ENCODE measurements at places on chromosomes 13 and 19.

- DNase-seq, result no peak
Observed at GRCh38 chr13:102721800-102722231, 27.0 kb upstream of the METTL21C start.

GRCh38 chr19:32387701-32388392 lies 17.7 kb upstream of the DPY19L3 start:
- no peak for DNase-seq

DNA sequence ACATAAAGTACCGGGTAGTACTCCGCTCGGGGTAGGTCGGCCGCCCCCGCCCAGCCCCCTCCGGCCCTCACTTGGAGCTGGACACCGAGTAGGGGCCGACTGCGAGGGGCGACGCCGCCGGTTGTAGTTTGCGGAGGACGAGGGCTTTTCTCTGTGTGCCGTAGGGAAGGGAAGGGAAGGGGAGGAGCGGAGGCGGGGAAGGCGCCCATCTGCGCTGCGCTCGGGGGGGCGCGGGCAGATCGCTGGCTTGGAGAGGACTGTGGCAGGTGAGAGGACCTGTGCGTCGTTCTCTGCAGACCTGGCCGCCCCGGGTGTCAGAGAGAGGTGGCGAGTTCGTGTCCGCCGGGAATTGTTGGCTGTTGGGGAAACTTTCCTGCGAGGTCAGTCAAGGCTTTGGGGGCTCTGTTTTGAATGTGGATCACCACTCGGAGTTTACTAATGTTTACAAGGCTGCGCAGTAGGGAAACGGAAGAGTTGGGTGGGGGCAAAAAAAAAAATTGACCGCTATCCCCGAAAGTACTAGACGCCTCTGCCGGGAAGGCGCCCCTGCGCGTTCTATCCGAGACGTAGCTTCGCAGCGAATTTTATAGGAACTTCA lies 1.4 kb downstream of the ING1 start:
- peak; percentile 35 for DNase-seq

DNA sequence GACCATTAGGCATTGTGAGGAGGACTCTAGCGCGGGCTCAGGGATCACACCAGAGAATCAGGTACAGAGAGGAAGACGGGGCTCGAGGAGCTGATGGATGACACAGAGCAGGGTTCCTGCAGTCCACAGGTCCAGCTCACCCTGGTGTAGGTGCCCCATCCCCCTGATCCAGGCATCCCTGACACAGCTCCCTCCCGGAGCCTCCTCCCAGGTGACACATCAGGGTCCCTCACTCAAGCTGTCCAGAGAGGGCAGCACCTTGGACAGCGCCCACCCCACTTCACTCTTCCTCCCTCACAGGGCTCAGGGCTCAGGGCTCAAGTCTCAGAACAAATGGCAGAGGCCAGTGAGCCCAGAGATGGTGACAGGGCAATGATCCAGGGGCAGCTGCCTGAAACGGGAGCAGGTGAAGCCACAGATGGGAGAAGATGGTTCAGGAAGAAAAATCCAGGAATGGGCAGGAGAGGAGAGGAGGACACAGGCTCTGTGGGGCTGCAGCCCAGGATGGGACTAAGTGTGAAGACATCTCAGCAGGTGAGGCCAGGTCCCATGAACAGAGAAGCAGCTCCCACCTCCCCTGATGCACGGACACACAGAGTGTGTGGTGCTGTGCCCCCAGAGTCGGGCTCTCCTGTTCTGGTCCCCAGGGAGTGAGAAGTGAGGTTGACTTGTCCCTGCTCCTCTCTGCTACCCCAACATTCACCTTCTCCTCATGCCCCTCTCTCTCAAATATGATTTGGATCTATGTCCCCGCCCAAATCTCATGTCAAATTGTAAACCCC lies 2.8 kb upstream of the CEACAM5 start:
- DNase-seq, result no peak

DNA sequence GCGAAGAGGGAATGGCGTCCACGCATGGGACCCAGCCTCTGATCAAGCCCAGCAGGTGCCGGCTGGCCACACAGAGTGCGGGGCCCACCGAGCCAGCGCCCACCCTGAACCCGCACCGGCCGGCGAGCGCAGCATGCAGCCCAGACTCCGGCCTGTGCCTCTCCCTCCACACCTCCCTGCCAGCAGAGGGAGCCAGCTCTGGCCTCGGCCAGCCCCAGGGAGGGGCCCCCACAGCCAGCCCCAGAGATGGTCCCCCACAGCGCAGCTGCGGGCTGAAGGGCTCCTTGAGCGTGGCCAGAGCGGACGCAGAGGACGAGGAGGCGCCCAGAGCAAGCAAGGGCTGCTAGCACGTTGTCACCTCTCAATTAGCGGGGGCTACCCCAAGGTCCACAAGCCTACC lies 904.5 kb downstream of the SLITRK6 start:
- no peak for DNase-seq

DNA sequence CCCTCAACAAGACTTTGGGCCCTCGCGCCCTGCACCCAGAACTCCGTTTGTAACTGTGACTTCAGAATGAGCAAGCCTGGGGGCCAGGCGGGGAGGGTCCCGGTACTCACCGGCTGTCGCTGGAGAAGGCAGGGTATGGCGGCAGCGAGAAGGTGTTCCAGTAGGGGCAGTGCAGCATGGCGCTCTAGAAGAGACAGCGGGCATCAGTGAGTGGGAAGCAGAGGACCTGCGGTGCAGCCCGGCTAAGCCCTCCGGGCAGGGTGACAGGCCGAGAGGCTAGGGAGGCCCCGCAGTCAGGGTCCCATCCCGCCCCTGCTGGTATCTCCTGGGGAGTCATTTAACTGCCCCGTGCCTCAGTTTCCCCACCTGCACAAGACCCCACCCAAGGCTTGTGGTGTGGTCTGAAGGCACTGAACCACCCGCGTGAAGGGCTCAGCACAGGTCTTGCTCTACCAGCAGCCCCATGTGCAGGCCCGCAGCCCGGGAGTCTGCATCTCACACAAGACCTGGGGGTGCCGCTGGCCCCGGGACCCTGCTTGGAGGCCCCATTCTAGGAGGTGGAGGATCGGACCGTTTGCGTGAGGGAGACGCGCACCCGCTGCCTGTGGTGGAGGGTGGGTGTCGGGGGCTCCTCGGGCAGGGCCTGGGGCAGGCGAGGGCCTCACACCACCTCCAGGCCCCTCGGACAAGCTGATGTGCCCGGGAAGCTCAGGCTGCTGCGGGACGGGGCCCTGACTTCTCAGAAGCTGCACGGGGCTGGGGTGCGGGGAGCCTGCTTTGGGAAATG lies 24.6 kb downstream of the SBNO2 start:
- no peak for DNase-seq

GRCh38 chr13:88979465-88980175 lies 1308.4 kb downstream of the SLITRK5 start:
- peak; percentile 1 for DNase-seq

- no peak for DNase-seq
Observed at GRCh38 chr13:57326532-57326931, 159.5 kb downstream of the PRR20E start.

GRCh38 chr13:21060338-21061028 lies 903 bp downstream of the LATS2 start:
- no peak for DNase-seq

DNA sequence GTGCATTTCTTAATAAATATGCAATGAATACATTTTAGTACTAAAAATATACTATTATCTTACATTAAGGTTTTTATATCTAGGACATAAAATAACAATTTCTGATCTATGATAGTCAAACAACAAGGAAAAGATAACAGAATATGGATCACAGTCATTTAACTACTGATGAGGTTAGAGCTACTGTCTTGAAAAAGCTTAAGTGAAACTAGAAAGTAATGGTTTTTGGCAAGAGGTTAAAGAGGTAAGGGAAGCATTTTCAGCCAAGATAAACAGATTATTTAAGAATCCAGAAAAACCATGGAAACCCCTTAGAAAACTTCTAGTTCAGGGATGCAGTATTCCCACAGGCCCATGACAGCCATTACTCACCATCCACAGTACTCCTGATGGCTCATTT lies 787.4 kb downstream of the DACH1 start:
- DNase-seq, result no peak

DNA sequence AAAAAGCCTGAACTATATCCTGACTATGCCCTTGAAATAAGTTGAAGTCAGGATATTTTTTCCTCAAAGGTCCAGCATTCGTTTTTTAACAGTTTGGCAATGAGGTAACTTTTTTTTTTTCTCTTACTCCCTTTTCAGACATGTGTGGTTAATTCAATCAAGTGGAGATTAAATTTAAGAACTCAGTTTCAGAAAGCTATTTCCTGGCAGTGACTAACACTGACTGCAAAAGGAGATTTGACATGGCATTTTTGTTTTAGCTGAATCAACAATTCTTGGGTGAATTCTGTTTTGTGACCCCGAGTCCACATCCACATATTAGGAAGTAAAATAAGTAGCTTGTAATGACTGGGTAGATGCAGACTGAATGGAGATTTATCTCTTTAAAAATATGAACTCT lies 716.4 kb downstream of the PCDH9 start:
- no peak for DNase-seq

GRCh38 chr13:109346060-109346459 lies 440.3 kb downstream of the IRS2 start:
- DNase-seq, result no peak

DNA sequence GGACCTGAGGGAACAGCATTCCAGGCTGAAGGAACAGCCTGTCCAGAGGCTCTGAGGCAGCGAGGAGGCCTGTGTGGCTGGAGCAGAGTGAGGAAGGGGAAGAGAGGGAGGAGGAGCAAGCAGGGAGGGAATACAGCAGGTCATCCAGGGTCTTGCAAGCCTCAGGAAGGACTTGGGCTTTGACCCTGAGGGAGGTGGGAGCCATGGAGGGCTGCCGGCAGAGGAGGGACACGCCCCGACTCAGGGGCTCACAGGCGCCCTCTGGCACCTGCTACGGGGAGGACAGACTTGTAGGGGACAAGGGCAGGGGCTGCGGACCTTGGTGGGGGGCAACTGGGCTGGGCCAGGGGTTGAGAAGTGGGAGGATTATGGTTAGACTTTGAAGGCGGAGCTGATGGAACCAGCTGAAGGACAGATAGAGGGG lies 4.7 kb downstream of the TINCR start:
- DNase-seq, result no peak

DNA sequence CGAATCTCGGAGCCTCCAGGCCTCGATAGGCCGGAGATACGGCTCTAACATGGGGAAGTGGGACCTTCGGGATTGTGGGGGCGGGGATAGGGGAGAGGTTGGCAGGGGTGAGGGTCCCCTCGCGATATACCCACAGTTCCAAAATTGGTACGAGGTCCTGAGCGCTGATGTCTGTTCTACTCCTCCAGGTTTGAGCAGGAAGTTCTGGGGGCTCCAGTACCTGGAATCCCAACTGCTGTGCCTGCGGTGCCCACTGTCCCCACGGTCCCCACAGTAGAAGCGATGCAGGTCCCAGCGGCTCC lies 447 bp downstream of the RBM42 start:
- DNase-seq, result no peak

- DNase-seq, result no peak
Observed at GRCh38 chr13:112392719-112393118, 16.6 kb downstream of the SPACA7 start.

- no peak for DNase-seq
Observed at GRCh38 chr13:110643324-110643723, 28.0 kb downstream of the NAXD start.

DNA sequence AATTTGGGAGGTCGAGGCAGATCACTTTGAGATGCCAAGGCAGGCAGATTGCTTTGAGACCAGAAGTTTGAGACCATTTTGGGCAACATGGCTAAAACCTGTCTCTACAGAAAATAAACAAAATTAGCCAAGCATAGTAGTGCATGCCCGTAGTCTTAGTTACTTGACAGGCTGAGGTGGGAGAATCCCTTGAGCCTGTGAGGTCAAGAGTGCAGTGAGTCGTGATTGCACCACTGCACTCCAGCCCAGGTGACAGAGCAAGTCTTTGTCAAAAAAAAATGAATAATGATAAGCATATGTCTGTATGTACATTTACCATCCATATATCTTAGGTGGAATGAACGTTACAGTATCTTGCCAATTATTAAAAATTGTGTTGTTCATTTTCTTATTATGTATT lies 2447.7 kb downstream of the PCDH9 start:
- no peak for DNase-seq

DNA sequence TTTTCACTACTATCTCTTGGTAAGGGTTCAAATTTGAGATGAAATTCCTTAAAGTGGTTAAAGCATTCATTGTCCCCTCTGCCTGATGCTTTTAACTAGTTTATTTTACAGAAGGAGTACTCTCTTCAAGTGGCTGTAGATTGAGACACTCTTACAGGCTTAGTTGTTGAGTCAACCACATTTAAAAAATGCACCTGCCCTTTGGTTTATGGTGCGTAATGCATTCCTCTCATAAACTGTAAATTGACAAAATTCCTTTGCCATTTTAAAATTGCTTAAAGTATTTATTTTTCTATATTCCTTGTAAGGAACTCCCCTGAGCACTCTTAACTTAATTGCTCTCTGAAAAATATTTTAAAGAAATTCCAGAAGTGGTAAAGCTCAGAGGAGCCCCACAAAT lies 826 bp upstream of the GPC5 start:
- no peak for DNase-seq

DNA sequence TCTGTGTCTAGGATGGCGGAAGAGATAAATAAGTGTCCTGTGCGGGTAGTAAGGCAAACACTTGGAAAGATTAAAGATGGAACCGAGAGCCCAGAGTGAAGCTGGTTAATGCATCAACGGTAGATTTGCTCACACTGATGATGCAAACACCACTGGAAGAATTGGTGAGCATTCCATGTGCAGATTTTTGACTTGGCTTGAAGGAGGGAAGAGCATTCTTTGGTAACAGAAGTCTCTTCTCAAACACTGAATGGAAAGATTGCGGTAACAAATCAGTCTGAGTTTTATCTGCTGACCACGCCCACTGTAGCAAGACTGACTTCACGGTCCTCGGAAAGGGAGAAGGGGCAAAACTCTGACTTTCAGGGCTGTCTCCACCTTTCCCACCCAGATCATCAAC lies 112.5 kb downstream of the COL4A1 start:
- no peak for DNase-seq

DNA sequence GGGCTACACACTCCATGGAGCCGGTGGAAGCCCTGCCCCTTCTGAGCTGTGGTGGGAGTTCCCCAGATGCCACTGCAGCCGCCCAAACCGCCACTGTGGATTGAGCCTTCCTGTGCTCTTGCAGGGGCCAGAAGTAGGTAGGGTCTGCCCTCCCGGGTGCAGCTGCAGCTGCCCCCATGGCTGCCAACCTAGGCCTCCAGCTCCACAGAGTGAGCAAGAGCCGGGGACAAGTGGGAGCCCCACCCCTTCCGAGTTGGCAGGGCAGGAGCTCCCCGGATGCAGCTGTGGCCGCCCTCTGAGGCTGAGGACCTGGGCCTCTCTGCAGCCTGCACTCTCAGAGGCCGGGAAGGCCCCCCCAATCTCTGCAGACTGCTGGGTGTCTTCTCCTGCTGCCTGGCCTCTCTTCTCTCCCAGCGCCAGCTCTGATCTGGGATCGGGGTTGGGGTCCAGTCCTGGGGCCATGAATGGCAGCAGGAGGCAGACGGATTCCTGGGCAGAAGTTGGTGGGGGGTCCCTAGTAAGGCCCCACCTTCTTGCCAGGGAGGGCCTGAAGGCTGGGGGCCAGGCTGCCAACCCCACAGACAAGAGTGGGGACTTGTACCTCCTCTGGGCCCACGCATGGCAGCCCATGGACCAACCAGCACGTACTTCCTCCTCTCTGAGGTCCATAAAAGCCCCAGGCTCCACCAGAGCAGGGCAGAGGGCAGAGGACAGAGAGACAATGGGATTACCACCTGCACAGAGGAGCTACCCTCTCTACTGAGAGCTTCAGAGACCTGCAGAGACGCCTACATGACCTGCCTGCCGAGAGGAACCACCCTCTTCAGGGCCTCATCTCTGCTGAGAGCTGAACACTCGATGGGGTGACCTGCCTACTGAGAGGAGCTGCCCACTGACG lies 28.9 kb downstream of the AP2S1 start:
- peak; percentile 45 for DNase-seq

- DNase-seq, result no peak
Observed at GRCh38 chr13:41199079-41199478, 4.7 kb upstream of the KBTBD7 start.

- DNase-seq, result no peak
Observed at GRCh38 chr13:40179445-40180281, 486.8 kb downstream of the FOXO1 start.
